Activated CD4-positive, CD25-positive, alpha-beta regulatory T cell (primary cell): ENCODE measurements at places on chromosomes 12 and 14.
A peak's percentile ranks its signal among the peaks of the same experiment; 100 is the strongest.

DNA sequence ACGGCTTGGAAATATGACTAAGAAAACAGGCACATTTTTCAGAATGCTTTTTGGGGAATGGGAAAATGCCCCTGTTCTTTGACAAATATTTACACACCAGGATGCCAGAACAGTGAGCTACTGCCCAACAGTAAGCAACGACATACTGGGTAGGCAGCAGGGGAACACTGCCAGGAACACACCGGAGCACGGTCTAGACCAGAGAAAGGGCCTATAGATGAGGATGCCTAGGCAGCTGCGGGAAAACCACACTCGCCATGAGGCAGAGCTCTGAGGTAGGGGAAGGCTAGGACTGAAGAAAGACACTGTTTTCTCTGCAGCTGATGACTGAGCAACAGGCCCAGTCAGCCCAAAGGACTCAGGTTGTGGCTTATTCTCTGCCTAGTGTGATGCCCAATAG, 45.9 kb upstream of the COL2A1 start:
- DNase-seq: no peak

GRCh38 chr12:88998421-88998820, 353.9 kb downstream of the DUSP6 start:
- DNase-seq: no peak

DNA sequence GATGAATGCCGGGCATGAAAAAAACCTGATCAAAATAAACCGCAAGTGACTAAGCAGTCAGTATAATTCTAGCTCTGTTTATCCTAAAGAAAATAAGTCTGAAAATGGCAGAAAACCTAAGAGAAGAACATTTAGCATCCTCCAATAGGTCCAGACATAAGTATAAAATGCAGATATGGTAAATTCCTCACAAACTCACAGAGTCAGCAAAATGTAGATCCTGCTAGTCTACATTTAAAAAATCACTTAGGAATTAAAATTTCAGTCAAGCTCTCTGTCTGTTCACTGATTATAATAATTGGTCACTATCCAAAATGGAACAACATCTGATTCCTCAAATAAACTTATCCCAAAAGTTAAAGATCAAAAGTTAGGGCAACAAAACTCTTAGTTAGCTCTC, 95.1 kb downstream of the DIO2 start:
- DNase-seq: no peak

GRCh38 chr14:103087343-103087835, 3.4 kb downstream of the LBHD2 start:
- no peak for DNase-seq

DNA sequence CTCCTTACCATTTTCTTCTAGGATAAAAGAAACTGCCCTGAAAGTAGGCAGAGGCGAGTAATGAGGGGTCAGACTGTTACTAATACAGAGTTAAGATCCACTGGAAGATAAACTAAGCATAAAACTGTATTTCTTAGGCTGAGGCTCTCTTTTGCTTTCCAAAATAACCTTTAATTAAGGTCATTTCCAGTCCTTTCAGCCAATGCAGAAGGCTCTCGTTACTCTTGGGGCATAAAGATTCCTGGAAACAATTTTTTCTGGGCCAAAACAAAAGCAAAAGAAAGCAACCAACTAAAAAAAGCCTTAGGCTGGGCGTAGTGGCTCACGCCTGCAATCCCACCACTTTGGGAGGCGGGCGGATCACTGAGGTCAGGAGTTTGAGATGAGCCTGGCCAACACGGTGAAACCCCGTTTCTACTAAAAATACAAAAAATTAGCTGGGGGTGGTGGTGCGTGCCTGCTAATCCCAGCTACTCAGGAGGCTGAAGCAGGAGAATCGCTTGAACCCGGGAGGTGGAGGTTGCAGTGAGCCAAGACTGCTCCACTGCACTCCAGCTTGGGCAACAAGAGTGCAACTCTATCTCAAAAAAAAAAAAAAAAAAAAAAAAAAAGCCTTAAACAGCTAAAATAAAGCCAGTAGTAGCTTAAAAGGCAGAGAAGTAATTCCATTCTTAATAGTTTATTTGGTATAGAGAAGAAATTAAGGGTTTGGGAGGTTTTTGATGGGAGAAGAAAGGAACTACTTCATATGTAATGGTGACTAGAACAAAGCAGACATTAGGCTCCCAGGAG, 68.9 kb upstream of the STAC3 start:
- DNase-seq: no peak

GRCh38 chr12:51320311-51320694, 3.7 kb downstream of the BIN2 start:
- DNase-seq: no peak

- DNase-seq: no peak
Observed at GRCh38 chr14:33561488-33562175, 389.2 kb downstream of the EGLN3 start.

GRCh38 chr12:119667577-119668323, at the start of gene PRKAB1:
Gene PRKAB1, plus strand, starts transcription at chr12:119668133. Its CDS starts 112 bp downstream, at chr12:119668245.
- peak; percentile 89 for DNase-seq
